ENCODE measurements at places on chromosomes 3 and 15.

DNA sequence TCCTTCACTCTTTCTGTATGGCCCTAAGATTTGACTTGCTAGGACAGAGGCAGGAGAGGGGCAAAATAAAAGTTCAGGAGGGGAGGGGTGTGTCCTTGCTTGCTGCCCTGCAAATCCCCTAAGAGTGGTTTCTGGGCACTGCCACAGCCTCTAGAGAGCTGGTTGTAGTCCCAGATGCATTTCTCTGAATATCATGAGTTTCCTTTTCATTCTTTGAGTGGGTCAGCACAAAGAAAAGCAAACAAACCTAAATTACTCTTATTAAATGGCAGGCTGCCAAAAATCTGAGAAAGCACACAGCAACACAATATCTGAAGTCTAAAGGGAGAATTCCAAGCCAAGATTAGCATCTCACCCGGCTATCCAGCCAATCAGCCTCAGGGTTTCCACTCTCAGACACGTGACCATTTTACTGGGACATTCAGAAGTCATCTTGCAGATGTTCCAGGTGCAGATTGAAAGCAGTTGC, 919.3 kb downstream of the TUSC7 start:
- no peak for DNase-seq

- no peak for DNase-seq
These were observed 14.6 kb upstream of the PIK3CA start for GRCh38 chr3:179133575-179133974.

GRCh38 chr15:73249499-73249898, 119.3 kb downstream of the HCN4 start:
- no peak for DNase-seq

DNA sequence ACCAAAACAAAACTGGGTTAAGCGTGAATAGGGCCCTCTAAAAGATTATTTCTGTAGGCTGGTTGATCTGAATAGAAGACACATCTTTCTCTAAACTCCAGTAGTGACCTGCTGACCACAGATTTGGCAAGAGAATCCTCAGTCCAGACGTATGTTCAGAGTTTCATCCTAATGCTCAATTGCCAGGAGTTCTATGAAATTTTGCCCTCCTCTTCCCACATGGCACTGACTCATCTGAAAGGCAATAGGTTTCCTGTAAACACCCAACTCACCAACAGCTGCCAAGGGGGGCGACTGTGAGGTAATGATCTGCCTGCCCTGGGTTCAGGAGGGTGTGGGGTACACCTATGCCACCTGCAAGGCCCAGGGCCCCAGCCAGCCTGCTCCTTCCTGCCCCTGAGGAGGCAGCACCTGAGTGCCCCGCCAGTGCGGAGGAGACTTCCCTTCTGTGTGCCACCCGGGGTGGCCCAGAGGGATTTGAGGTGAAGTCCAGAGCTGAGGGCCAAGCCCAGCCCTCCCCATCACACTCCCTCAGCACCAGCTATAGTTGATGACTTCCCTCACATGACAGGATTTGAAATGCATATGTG, 8.4 kb upstream of the PLA2G4D start:
- no peak for DNase-seq

DNA sequence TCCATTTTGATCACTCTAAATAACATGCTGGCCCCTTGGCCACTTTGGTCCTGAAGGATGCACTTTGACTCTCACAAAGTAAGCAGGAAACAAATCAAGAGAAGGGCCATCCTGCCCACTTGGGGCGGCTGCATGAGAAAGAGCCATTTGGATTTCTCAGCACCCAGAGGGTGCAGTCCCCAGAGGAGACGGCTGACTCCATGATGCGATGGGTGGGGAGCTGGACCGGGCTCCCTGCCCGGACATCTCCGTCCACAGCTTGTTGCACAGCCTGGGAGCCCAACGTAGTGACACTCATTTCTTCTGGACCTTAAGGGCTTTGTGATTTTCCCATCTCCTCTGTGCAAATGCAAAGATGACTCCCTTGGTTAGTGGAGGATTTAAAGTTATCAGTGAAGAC, 4.0 kb upstream of the HRH1 start:
- DNase-seq = no peak

DNA sequence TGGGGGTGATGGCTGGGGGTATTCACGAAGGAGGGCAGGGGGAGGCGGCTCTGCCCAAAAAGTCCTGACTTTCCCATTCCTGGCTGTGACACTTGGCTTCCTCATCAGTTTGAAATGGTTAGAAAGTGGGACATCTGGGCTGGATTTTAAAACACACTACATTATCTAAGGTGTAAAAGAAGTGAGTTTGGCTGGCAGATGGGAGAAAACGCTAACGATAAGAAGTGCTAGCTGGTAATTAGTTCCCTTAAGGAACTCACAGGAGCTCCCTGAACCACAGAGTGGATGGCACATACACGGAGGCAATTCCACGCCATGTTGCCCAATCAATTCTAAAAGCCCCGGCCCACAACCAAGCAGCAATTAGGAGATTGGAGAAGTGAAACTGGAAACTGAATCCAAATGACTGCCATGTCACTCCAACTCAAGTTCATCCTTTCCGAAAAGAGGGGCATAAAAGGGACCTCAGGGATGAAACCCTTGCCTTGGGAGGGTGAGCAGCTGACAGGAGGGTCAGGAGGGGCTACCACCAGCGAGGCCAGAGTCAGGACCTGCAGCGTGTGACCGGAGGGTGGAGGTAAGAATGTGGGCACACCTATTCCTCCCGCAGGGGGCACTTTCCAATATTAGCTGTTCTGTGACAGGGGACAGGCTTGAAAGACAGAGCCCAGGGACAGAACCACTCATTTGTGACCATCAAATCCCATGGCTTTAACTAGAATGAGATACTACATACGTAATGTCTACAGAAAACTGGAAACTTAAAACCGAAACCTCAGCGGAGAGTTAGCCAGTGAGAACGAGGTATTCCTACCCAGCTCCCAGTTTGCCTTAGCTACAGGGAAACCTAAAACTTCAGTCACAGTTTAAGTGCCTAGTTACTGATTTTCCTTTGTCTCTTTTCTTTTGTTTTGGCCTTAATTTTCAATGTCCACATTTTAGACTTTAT, 95.3 kb upstream of the OXTR start:
- DNase-seq = no peak

GRCh38 chr15:91824256-91824655, 29.3 kb upstream of the SLCO3A1 start:
- DNase-seq = no peak

GRCh38 chr15:81379269-81379668, 5.3 kb upstream of the TMC3 start:
- DNase-seq = no peak

GRCh38 chr15:39784125-39784524, 1.5 kb upstream of the FSIP1 start:
- DNase-seq = no peak

- no peak for DNase-seq
These were observed 18.8 kb upstream of the THRB start for GRCh38 chr3:24513463-24513862.

DNA sequence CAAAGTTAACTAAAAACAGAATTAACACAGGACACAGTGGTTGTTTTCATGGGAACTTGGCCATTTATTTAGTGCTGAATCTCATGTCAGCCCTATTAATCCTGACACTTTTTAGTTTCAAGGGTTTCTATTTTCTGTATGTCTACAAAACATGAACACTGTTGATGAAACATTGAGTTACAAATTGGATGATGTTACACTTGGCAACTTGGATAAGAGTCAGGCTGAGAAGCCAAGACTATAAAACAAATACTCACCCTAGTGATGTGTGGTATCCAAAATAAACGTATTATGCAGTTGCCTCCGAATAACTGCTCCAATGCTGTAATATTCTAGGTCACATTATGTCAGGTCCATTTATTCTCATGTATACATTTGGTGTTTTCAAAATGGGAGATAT, 349.6 kb downstream of the ZIC1 start:
- no peak for DNase-seq

- DNase-seq = peak; percentile 81
These were observed 41.3 kb downstream of the ST6GAL1 start for GRCh38 chr3:186971578-186971977.

- DNase-seq = no peak
These were observed 21.4 kb downstream of the NEK11 start for GRCh38 chr3:131048030-131048429.

DNA sequence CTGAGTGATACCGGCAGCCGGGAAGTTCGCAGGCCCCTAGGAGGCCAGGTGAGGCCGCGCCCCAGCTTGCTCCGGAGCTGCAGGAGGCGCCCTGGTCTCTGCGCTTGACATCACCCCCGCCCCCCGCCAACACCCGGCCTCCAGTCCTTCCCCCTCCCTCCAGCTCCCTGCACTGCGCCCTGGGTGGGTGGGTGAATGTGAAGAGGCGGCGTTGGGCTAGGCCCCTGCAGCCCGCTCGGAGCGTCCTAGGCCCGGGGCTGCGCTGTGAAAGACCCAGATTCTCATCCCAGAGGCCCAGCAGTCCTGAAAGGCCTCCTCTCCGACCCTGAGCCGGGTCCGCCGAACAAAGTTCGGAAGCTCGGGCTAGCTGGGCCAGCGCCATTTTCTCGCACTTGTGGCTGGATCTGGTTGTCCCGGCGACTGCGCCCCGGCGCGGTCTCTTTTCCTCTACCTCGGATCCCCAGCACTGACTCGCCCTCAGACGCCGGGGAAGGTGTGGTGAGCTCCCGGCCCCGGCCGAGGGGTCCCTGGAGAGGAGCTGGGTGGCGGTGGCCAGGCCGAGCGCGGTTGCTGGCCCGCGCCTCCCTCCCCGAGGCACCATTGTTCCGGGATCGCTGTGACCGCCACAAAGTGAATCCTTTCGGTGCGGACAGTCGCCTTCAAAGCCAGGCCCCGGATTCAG, 12.9 kb downstream of the ZIC4 start:
- DNase-seq = peak; percentile 64

DNA sequence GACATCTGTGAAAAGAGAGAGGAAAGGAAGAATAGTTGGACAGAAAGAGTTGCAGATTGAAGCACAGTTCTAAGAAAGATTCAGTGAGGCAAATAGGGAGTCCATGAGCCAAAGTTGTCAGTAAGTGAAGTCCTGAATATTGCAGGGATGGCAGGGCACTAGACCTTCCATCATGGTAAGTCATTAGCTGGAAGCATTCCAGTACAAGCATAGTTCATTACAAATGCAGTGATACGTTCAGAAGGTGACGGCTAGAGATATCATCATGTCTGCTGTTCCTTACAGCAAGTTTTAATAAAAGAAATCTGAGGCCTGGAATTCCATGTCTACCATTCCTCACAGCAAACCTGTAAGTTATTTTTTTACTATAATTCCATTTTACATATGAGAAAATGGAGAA, 720.1 kb downstream of the GBE1 start:
- no peak for DNase-seq

GRCh38 chr3:33042668-33043067, 54.3 kb downstream of the GLB1 start:
- no peak for DNase-seq
